Stimulated activated CD8-positive, alpha-beta memory T cell treated with anti-CD3 and anti-CD28 coated beads, Interleukin-4, amount 100 ng/mL, for 1 hour (primary cell): ENCODE measurements at places on chromosomes 16 and 17.

DNA sequence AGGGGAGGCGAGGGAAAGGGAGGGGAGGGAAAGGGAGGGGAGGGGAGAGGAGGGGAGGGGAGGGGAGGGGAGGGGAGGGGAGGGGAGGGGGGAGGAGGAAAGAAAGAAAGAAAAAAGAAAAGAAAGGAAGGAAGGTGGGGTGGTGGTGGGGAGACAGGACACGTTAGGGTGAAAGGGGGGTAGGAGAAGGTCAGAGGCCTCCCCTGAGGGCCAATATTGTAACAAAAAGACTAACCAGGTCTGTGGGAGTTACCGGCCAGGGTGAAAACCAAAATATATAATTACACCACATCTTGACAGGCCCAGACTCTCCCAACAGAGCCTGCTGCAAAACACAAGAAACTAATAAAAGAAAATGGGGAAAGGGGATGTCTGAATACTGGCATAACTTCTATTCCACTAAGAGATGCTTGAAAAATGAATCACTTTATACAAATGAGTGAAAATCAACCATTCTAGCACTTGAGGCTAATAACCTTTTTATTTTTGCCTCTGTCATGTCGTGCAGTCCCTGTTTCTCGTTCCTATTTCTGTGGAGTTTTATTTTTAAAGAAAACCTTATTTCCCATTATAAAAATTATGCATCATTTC lies 10.0 kb downstream of the WDR45B start:
- no peak for DNase-seq

DNA sequence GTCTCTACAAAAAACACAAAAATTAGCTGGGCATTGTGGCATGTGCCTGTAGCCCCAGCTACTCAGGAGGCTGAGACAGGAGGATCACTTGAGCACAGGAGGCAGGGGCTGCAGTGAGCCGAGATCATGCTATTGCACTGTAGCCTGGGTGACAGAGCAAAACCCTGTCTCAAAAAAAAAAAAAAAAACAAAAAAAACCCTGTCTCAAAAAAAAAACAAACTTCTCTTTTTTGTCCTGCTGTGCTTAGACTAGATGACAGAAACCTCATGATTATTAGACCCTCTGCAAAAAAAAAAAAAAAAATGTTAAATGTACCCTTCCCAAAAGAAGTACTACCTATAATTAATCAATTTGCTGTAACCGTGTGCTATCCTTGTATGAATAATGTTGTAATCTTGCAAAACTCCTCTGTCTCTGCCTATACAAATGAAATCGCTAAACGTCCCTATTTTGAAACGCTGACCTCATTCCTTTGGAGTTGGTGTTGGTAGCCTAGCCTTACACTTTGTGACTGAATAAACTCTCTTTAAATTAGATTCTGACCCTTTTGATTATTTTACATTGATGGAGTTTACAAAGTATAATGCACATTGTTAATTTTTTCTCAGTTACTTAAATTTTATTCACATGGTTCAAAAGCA lies 13.6 kb upstream of the DHRS7B start:
- DNase-seq = no peak

DNA sequence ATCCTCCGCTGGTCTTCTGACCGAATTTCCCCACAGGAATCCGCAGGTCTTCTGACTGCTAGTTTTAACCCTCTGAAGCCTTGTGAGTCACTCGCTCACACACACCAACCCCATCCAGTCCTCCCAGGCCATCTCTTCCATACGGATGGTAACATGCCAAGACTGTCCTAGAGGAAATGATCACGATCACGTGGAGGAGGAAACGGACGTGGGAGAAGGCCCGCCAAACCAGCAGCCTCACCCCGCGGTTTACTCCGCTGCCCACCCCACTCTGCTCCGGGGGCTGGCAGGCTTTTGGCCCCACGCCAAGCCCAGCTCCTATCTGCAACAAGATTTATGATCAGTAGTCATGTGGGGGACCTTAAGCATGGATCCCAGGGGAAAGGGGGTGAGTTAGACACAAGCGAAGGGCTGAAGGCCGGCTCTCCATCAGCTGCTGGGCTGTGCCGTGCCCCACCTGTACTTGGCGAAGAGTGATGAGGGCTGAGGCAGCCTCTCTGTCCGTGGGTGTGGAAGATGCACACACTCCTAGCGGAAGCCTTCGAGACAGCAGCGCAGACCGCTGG lies 1.5 kb upstream of the FAAP100 start:
- no peak for DNase-seq

DNA sequence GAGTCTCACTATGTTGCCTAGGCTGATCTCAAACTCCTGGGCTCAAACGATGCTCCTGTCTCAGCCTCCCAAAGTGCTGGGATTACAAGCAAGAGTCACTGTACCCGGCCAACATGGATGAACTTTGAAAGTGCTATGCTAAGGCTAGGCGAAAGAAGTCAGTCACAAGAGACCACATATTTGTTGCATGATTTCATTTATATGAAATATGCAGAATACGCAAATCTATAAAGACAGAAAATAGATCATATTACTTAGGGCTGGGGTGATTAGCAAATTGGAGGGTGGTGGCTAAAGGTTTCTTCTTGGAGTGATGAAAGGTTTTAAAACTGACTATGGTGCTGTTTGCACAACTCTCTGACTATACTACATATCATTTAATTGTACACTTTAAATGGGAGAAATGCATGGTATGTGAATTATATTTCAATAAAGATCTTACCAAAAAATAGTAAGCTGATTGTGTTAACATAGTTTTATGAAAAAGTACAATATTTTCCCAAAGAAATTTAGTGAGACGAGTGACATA lies 1.2 kb upstream of the FLYWCH1 start:
- no peak for DNase-seq

GRCh38 chr16:80997139-80997798 lies 9.4 kb downstream of the CMC2 start:
- DNase-seq = no peak

DNA sequence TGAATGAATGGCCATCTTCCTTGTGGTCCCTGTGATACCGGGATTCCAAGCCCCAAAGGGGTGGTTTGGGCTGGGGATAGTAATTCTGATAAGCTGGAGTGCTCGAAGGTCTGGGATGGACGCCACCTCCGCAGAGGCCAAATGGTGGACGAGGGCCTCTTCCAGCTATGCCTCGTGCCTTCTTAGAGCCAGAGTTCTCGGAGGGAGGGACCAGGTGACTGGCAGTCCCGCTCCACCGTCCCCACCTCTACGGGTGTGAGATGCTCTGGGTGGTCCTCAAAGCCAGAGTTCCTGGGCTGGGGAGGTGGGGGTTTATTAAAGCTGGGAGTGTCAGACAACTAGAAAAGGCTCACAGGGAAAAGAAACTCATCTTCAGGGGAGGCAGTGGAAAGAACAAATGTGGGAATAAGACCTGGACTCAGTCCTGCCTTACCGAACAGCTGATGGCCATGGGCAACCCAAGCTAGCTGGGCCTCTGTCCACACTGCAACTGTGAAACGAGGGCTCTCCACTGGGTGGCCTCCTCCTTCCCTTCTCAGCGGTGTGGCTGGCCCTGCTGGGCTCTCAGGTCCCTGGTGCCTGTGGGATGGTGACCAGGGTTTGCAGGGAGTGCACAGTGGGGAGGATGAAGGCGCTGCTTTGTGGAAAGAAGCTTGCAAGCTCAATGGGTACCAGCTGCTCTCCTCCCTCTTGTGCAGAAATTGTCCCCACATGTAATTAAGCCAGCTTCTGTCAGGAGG lies 75.2 kb downstream of the N4BP1 start:
- DNase-seq = no peak

DNA sequence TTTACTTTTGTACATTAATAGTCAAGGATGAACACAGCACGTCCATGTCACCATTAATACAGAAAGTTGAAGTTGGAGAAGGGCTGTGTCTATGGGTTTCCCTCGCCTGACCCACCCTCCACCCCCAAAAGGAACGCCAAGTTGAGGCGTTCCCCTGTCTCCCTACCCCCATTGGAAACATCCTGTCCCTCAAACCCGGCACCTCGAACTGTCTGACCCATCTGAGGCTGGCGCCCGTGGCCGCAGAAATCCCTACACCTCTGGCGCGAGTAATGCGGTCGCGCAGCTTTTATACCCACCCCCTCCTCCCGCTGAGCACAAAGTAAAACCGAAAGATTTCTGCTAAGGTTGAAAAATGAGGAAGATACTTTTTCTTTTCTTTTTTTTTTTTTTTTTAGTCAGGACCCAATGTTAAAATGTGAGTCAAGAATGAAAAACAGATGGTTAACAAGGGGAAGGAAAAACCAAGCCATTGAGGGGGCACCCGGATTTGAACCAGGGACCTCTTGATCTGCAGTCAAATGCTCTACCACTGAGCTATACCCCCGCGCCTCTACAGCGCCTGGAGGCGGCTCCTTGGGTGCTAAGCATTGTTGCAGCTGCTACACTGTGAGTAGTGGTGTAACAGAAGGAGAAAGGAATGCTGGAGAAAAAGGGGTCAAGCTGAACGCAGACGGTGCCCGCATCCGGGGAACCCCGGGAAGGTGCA lies 887 bp upstream of the LASP1 start:
- peak; percentile 83 for DNase-seq

DNA sequence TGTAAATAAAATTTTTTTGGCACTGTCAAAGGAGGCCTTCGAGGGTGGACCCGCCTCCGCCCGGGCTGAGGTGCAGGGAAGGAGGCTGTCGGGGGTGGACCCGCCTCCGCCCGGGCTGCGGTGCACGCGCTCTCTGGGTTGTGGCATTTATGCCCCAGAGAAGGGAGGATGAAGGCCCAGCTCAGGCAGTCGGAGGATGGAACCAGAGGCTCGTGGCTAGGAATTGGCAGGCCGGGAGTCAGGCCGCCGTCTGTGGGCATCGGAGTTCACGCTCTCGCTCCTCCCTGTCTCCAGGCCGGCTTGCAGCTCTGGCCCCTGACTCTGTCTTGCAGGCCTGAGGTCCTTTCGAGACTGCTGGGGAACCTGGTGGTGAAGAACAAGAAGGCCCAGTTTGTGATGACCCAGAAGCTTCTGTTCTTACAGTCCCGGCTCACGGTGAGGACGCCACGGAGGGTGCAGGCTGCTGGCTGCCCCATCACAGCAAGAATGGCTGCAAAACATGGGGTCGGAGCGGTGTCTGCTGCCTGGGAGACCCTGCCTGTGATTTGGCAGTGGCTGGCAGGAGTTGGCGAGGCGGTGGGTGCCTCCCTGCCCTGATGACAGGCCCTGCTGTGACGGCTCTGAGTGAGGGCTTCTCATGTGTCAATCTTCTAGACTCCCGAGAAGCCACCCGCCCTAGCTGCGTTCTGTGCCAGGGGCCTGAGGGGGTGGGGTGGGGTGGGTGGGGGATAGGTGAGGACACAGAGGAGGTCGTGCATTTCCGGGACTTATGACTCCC lies 5.9 kb downstream of the TELO2 start:
- DNase-seq = no peak
